Activated CD4-positive, alpha-beta memory T cell treated with anti-CD3 and anti-CD28 coated beads, Interleukin-2, amount 10 ng/mL, durations not matched to agents 7 days and 5 days (primary cell): ENCODE measurements at places on chromosomes 1 and 21. TPM values are rescaled to one million over a fixed set of nuclear protein-coding genes. Genes with fewer than 3 reads are reported as not detected.
A peak's percentile ranks its signal among the peaks of the same experiment; 100 is the strongest.

DDX59 gene
- 32.1 TPM for total RNA-seq

IL19 gene
- total RNA-seq = not detected

KCNJ9 gene
- not detected for total RNA-seq

UBE2U gene
- total RNA-seq = not detected

SPRR2F gene
- total RNA-seq = not detected

ITPKB gene
- 43.6 TPM for total RNA-seq

CRP gene
- not detected for total RNA-seq

TDRD5 gene
- total RNA-seq = not detected

PATJ gene
- total RNA-seq = 11.3 TPM

GRCh38 chr1:56908619-56909221 is 54.1 kb downstream of the C8A start:
- no peak for DNase-seq

DNA sequence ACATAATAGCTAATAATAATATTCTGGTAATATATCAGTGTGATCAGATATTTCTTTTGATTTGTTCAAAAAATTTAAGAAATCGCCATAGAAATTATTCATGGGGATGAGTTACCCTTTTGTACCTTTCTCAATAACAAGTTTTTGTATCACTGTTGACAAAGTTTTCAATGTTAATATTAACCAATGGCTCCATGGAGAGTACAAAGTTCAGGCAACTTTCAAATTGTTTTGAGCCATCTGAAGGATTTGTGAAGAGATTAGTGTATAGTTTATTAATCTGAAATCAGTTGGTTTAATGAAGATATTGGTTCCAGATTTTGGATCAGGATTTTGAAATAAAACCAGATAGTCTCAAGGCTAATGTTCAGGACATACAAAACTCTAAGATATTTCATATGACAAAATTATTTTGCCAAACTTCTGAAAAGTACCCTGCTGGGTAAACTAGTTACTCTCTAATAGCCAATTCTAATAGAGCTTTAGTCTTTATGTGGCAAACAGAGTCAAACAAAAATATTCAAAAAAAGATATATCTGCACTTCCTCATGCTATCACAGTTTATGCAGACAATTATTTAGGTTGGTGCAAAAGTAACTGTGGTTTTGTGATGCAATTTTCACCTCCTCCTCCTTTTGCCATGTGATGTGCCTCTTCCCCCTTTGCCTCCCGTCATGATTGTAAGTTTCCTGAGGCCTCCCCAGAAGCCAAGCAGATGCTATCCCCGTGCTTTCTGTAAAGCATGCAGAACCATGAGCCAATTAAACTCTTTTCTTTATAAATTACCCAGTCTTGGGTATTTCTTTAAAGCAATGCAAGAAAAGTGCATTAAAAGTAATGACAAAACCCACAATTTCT is 1105.0 kb downstream of the PLA2G4A start:
- DNase-seq = no peak

DNA sequence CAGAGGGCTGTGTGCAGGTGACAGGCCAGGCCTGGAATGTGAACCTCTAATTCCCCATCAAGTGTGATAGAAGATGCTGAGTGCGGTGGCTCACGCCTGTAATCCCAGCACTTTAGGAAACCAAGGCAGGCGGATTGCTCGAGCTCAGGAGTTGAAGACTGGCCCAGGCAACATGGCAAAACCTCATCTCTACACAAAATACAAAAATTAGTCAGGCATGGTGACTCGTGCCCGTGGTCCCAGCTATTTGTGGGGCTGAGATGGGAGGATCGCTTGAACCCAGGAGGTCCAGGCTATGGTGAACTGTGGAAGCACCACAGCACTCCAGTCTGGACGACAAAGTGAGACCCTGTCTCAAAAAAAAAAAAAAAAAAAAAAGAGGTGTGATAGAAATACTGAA is 40.1 kb upstream of the PUM1 start:
- no peak for DNase-seq

- DNase-seq = no peak
These were observed 43.2 kb downstream of the GJA5 start for GRCh38 chr1:147717051-147717705.

DNA sequence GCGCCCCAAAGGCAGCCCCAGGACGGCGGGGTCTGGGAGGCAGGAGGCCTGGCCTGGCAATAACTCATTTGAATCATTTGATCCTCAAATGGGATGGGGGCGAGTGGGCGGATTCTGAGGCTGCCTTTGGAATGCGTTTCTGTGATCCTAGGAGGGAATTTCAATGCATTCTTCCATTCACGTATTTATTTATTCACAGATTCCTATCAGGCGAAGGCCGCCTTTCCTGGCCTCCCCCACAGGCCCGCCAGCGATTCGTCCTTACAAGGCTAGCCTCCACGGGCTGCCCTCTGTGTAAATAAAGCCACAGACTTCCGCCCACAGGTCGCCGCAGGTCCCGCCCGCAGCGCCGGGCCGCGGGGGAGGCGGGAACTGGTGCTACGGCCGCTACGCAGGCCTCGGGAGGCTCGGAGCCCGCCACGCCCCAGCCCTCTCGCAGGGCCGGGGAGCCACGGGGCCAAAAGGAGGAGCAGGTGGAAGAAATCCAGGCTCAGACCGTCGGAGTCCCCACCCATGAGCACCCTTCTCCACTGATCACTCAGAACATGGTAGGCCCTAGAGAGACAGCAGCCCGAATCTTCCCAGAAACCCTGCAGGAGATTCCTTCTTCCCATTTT is 31.3 kb upstream of the JUN start:
- peak; percentile 70 for DNase-seq

DNA sequence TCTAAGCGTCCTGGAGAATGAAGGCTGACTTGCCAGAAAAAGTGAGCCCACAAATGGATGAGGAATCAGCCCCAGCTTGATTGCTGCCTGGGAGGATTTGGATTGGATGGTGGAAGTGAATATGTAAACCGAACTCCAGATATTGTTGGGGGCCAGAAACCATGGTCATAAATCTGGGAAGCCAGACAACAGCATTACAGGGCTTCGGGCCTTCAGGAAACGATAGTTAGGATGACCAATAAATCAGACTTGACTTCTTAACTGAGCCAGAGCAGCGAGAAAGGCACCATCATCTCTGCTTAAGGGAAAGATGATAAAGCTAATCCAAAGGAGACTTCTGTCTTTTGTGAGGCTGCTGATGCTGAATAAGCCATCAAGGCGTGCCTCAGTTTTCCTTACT is 26.6 kb downstream of the FAM78B start:
- no peak for DNase-seq

DNA sequence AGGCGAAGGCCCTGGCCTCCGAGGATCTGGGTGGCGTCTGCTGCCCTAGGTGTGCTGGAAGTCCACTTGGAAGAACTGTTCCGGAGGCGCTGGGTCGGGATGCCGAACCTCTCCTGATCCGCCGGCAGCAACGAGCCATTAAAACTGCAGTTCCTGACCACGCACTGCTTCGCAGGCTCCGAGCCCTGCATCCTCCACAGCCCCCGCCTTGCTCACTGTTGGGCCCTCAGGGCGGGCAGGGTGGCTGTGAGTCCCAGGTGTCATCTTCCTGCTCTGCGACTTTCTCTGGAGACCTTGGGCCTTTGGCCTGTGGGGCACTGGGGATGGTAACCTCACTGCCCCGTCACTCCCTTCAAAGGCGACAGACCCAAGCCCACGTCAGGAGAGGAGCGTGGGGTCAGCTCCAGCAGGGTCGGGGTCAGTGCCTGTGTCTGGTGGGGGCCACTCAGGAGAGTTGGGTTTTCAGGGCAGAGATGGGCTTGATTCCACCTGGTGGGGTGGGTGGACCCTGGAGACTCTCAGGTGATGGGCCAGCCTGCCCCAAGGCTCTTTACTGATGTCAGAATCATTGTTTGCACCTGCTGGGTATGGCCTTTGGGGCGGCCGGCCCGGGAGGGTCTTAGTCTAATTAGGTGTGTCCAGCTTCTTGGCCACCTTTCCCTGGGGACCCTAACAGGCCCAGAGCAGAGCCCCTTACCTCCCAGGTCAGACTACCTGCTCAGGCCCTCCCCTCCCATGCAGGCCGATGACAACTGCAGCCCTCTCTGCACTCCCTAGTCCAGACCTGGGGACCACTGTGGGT is 3.1 kb downstream of the PRXL2B start:
- DNase-seq = no peak
